ENCODE measurements at places on chromosomes 6 and 20.

GRCh38 chr6:151084275-151084674 is 155.5 kb upstream of the AKAP12 start:
- no peak for DNase-seq

DNA sequence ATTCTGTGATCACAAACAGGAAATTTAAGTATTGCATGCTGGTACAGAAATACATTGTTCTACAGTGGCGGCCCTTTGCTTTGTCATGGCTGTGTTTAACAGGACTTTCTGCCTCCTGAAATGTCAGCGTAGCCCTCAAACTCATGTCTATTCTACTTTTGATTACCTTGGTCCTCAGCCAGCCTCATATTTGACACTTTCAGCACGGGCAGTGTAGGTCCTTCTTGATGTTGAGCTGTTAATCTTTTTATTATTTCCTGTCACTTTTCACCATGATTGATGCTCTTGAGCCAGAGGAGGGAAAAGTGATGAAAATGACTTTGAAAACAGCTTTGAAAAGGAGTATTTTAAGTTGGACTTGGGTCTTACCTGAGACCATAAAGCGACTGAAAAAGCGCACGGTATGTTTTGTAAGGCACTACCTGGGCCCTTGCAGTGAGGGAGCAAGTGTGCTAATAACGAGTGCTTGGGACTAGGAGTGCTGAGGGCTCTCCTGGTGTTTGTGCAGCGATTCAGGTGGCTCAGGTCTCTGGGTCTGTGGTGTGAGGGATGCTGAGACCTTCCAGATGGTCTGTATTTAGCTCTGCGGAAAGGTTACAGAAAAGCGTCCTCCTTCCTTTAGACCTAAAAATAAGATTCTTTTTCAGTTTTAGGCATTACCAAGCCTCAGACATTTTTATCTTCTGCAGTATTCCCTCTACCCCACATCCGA is 45.2 kb upstream of the RREB1 start:
- DNase-seq: no peak

- DNase-seq: no peak
Measured at GRCh38 chr6:130417951-130418350, 52.1 kb downstream of the TMEM200A start.

DNA sequence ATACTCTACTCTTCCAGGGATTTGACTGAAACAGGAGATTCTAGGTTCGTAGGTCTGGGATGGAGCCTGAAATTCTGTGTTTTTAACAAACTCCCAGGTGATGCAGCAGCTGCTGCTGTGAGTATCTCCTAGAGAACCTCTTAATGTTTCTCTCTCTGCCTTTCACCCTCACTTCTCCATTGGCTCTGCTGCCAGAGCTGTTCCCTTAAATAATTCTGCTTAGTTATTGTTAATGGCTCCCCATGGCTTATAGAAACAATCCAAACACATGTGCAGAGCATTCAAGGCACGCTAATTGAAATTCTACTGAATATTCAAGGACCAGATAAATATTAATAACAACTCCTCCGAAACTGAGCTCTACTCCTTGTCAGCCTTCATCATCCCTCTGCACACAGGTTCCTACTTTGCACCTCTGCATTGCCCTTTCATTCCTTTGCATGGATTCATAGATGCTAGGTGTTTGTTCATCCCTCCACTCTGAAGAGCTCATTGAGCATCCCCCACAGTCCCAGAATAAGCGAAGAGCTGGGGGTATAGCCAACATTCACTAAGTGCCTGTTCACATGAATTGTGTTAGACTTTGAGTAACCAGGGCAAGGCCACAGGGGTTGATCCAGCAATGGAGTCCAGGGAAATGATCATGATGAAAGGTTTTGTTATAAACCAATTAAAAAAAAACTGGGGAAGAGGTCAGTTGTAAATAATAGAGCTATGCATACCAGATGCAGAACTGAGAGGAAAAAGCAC is 488.4 kb upstream of the JAG1 start:
- DNase-seq: no peak

DNA sequence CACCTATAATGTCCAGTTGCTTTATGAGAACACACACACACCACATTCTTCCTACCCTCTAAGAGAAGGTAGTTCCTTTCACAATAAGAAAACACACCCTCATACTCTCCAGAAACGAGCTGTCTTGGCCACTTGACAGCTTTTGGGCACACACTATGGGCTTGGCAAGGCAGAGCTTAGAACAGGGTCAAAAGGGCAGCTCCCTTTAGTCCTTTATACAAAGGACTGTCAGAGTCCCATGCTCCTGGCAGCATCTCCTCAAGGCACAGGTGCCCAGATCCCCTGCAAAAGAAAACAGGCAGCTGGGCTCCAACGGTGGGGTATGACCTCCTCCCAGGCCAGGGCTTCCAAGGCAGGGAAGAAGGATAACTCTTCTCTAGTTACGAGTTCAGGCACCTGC is 4.9 kb upstream of the LYRM2 start:
- DNase-seq: no peak

- no peak for DNase-seq
Measured at GRCh38 chr6:146335336-146335735, 208.3 kb upstream of the RAB32 start.

DNA sequence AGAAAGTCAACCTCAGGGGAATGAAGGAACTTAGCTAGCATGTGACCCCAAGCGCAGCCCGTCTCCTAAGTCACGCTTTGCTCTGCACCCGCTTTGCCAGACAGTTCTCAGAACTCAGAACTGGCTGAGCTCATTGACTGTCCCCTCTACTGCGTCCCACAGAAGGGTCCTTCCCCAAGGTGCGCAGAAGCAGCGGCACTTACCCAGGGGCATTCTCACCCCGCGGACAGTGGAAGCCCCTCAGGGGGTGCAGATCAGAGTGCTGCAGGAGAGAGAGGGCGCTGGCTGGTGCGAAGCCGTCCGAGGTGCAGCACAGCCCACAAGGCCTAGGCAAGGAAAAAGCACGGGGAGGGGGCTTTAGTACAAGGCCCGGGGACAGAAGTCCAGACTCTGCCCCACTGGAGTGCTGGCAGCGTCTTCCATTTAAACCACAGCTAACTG is 807 bp downstream of the SNHG17 start:
- DNase-seq: peak; percentile 7

DNA sequence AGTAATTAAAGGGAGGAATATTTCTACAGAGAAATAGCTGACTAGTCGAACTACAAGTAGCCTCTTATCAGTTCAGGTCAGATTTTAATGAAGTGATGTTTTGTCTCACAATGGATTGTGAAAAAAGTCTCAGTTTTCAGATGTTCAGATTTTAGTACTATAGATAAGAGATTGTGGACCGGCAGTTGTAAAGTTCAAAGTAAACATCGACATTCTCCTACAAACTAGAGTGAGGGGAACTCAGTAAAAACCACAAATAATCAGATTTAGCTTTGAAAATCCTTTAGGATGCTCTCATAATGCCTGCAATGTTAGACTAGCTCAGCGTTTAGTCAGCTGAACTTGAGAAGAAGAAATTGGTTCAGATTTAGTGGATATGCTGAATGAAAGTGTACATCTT is 39.9 kb downstream of the RCAN2 start:
- no peak for DNase-seq

DNA sequence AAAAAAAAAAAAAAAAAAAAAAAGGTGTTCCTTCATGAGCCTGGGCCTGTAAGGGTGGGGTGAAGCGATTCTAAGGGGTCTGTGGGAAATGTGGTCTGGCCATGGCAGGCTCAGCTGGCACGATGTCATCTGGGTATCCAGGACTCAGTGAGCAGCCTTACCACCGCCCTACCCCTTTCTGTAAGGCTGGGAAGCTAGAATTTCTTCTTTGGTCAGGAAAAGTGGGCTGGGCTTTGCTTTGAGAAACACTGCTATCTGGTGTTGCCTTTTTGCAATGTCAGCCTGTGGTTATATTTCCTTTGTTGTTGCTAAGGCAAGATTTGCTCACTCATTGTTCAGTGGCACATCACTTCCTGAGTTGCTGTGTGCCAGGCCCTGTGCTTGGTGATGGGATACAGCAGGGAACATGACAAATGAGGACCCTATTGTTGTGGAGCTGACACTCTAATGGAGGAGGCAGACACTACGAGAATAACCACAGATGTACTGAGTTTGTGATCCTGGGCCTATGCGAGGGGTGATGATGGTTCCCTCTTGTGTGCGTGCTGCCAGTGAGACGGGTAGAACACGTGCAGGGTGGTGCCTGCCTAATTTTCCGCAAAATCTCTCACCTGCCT is 45.9 kb upstream of the ZNFX1 start:
- DNase-seq: peak; percentile 49

DNA sequence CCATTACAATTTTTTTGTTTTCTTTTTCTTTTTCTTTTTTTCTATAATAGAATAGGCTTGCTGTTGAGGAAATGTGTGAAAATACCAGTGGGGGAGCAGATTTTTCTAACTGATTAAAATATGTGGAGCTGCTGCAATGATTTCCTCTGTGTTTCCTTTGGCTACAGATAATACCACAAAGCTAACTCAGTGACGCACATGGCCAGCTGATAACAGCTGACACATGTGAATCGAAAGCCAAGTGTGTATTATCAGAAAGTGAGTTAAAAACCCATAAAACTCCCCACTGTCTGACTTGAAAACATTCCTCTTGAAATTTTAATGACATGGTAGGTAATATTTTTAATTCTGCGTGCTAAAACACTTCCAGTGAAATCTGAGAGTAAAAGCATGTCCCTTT is 70.8 kb upstream of the AHI1 start:
- DNase-seq: peak; percentile 4

DNA sequence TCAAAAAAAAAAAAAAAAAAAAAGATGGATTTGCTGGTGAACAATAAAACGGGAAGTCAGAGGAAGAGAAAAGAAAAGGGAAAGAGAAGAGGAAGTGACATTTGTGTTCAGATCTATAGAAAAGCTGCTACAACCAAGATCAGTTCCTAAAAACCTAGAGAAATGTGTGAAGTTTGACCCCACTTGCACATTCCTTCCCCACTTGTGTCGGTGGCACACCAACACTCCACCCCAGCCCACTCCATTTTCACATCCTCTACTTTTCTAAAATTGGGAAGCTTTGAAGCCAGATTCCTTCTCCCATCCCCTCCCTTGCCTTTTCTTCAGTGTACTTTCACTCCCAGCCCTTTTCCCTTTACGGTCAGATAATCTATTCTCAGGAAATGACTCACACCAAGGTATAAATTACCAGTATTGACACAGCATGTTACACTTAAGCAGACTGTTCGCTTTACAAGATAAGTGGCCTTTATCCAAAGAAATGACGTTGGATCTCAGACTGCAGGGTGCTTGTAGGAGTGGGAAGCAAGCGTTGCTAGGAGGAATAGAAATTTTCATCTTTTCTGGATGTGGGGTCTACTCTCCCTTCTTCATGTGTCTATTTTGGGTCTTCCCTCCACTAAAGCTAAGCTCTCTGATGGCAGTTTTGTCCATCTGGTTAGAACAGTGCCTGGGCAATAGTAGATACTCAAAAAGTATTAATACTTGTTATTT is 92.5 kb upstream of the ADGRF1 start:
- no peak for DNase-seq

GRCh38 chr20:36110994-36111393 is 43.5 kb upstream of the EPB41L1 start:
- DNase-seq: no peak

DNA sequence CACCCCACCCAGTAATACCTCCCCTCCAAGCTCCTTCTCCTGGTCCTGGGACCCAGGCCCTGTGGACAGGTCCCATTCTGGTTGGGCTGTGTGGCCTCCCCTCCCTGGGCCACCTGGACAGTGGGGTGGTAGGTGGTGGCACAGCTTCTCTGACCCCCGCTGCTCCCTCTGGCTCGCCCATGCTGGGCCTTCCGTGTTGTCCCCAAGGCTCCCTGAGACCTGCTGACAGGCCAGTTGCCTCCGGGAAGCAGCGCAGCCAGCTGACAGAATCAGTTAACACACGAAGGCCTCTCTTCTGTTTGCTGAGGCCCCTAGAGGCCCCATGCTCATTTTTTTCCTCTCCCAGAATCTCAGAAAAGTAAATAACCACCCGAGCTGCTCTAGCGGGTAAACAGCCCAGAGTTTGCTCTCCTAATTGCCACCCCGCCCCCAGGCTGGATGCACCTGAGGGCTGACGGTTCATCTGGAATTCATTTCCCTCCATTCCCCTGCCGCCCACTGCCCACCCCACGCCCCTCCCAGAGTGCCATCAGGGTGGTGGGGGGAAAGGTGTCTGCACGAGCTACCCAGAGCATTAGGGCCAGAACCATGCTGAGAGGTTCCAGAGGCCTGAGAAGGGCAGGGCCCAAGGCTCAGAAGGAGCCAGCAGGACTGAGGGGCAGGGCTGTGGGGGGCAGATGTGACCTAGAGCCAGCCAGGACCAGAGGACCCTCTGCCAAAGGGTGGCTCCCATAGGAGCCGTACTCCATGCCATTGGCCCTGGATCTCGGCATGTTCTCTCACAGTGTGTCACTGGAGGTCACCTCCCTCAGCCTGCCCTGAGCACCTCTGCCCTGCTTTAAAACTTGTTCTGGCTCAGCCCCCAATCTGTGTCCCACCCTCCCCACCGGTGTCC is 157.5 kb downstream of the GRM4 start:
- no peak for DNase-seq

GRCh38 chr20:49290608-49291191 is 12.8 kb upstream of the ZNFX1 start:
- DNase-seq: no peak

DNA sequence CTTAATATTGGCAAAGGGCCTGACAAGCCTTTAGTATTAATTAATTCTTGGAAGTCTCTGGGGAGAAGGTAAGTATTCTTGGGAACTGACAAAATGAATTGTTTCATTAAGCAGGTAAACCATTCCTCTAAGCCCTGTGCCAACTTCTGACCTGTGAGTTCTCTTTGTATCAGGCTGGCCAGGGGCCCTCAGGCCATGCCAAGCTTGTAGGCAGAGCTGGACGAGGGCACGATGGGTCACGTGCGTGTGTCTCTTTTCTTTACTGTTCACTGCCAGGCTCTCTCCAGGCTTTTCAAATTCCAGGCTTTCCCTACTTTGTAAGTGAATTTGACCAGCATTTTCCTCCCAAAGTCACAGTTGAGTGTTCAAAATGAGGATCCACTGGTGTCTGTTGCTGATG is 112.4 kb downstream of the NRN1 start:
- DNase-seq: no peak

GRCh38 chr6:142009647-142010046 is 123.1 kb upstream of the GJE1 start:
- no peak for DNase-seq

- DNase-seq: peak; percentile 55
Measured at GRCh38 chr6:156777577-156778453, 637 bp downstream of the ARID1B start.

GRCh38 chr6:76790045-76790796 is 673.1 kb downstream of the HTR1B start:
- DNase-seq: no peak

GRCh38 chr6:111417946-111418345 is 65.1 kb downstream of the REV3L start:
- no peak for DNase-seq

DNA sequence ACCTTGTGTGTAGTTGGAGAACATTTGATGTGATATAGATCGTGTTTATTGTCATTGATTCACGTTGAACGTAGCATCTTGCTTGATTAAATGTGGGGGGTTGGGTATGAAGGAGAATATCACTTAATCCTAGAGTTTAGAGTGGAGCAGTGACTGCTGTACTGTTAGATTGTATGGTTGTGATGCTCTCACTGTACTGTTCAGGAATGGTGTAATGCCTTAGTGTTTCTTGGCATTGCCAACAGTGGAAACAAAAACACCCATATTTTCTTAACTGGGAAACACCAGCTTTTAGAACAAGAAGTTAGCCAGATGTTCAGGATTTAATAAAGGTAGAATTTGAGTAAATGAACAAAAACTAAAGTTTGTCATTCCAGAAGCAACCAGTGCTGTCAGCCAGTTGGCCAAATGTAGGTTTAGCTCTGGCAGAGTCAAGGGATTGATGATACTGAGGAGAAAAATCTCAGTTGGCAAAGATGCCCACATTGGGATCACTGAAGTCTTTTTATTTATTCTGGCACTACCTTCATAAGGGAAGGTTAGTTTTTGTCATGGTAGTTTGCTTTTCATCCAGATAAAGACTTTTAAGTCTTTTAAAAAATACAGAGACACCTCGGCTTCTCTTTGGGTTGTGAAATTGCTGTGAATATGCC is 129.9 kb downstream of the JARID2 start:
- DNase-seq: no peak
